Muscle of leg (tissue), 16 donors: ENCODE measurements at places on chromosomes 2 and 18. TPM values are rescaled to one million over a fixed set of nuclear protein-coding genes. Genes with fewer than 3 reads are reported as not detected.
A peak's percentile ranks its signal among the peaks of the same experiment; 100 is the strongest.

DNA sequence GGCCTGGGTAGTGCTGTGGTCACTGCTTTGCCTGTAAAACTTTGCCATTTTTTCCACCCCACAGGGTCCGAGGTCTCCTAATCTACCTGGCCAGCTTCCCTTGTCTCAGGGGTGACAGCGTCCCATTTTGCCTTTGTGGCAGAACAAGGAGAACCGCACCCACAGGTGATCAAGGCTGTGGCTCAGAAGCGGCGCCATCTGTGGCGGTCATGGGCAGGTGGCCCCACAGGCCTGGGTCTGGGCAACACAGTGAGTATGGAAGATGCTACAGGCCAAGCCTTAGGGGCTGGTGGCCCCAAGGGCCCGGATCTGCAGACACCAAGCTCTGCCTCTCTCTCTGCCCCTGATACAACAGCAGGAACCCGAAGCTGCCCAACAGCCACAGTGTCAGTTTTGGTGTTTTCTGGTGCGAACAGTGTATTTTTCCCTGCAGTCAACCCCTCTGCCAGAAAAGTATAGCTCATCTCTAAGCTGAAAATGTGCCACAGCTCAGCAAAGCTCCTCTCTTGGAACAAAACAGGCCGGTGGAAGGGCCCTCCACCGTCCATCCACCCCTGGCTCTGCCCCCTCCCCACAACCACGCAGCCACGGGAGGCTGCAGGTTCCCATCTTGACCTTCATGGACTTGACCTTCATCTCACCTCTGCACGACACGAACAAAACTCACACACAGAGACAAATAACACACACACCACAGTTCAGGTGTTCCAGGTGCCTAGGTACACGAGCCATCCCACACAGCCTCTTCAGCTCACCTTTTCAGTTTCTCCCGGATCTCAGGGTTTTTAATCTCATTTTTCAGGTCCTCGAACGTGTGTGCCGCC lies 96.7 kb downstream of the PXDN start:
- no peak for DNase-seq

DNA sequence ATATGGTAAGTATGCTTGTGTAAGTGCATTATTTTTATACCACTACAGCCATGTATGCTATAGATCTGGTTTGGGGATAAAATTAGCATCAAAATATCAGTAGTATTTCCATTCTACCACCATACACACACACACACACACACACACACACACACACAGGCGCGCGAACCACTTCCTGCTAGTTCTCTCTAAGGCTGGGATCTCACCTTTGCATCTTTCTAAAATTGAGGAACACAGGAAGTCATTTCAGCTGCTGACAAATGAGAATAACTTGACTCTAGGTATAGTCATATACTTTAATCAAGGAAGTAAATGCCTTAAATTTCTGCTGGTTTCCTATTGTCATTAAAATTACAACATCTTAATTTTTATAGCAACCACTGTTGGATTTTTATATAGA lies 72.5 kb downstream of the RBM43 start:
- no peak for DNase-seq

DNA sequence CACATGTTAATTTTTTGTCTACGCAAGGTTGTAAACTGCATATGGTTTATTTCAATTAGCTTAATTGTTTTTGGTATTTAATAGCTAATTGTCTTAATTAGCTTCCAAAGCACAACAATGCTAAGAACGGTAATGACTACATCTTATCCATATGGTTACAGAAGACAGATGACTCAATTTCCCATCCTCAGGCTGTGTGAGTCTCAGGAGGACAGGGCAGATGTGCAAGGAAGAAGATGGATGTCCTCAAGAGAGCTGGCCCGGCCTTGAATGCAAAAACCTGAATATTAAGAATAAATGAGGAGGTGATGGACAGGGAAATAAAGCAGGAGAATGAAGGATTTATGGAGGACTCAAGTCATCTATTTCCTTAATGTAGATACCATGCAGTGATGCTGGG lies 31.4 kb downstream of the SLC4A3 start:
- DNase-seq: no peak

GRCh38 chr18:8507361-8507760 lies 101.9 kb upstream of the RAB12 start:
- no peak for DNase-seq

- DNase-seq: no peak
Measured at GRCh38 chr2:161141033-161141432, 19.2 kb upstream of the TANK start.

DNA sequence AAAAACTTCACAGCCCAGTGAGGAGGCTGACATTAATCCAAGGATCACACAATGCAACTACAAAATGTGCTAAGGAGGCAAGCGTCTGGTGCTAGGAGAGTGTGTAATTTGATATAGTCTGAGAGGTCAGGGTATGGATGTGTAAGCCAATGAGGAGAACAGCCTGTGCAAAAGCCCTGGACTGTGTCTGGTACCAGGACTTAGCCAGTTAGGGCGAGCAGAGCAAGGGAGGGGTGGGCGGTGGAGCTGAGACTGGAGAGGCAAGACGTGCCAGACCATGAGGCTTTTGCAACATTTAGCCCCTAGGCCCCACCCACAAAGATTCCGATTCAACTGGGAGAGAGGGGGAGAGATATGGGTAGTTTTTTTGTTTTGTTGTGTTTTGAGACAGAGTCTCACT lies 33.5 kb upstream of the SPRED2 start:
- DNase-seq: no peak

DNA sequence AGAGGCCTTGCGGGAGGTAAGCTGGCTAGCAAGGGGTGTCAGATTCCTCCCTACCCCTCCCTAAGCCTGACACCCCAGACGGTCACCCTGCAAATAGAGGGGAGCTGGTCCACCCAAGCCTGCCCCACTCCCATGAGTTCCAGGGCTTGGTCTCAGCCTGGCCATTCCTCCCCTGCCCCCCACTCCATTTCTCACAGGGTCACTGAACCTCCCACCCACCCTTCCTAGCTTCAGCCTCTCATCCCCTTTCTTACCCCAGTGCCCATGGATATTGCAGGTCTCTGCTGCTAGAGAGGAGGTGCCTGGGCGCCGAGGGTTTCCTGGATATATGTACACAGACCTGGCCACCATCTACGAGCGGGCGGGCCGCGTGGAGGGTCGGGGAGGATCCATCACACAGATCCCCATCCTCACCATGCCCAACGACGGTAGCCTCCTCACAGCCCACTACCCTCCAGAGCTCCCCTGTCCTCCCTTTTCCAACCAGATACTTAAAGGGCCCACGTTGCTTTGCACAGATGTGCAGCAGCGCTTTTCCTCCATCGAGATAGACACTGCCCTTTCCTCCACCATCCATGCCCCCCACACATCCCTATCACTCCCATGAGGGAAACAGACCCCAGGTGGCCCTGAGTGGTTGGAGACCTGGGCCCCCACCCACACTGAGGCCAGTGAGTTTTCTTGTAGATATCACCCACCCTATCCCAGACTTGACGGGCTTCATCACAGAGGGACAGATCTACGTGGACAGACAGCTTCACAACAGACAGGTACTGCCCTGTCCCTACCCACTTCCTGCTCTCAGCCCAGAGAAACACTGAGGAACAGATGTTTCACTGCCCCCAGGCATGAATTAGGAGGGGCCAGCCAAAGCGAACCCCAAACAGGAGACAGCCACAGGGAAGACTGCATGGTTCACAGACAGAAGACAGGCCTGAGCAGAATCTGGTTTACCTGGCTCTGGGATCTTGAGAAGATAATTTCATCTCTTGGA lies 15.2 kb upstream of the ANKRD53 start:
- DNase-seq: no peak

DNA sequence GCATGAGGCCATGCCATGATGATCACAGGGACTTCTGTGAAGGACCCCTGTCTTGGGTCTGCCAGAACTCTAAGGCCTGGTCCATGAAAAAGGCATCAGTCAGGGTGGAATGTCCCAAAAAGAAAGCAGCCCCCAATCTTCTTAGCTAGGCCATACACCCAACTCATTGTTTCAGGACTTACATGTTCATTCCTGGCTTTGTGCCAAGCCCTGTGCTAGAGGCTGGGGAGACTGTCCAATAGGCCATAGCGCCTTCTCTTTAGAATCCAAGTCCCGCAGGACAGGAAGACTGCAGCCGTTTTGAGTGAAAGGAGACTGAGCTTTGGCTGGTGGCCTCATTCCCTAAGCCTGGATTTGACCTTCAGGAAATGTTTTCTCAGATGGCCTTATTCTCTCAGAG lies 247.3 kb downstream of the PRKCE start:
- peak; percentile 87 for DNase-seq

DNA sequence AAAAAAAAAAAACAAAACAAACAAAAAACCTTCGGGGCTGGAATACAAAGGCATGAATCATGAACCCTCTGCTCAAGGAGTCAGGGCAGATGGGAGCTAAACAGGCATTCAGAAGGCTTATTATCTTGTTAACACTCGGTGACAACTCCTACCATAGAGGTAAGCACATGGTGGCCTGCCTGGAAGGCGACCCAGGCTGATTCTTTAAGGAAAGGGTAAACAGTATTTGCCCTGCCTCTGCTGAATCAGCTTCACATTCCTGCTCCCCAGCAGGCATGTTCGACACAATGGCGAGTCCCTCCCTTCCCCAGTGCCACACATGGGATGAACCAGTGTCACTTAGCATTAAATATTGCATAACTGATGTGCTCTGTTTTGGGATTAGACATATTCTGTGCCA lies 191.9 kb downstream of the ARL4C start:
- DNase-seq: no peak

DNA sequence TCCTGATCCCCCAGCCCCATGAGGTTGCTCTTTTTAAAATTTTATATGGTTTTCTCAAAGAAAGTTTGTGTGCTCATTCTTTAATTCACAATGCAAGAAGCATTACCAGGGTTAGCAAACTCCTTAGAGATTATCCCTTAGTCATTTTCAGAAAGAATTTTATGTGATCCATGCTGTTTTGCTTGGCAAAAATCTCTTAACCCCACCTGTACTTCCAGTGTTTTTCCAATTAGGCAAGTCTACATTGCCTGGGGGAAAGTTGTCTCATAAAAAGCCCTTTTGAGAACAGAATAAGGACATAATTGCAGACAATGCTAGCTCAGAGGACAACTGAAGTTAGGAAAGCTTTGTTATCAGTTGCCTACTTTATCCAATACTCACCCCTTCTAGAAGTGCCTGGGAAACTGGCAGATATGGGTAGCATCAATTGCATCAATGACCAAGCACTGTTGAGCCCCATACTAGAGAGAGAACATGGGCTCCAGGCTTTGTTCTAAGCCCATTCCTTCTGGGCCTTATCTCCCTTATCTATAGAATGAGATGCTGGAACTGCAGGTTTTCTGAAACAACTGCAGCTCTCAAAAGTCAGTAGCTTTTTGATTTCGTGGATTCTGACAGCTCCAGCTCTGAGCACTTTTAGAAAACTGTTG lies 265.9 kb upstream of the SPHKAP start:
- DNase-seq: peak; percentile 22

Gene FLACC1
- 1.5 TPM for polyA plus RNA-seq

Gene COLEC12
- polyA plus RNA-seq: 50.1 TPM

Gene GALR1
- 0.03 TPM for polyA plus RNA-seq

Gene ANKMY1
- 7.7 TPM for polyA plus RNA-seq

Gene IGFBP5
- 666 TPM for polyA plus RNA-seq

Gene FBXO48
- 1.2 TPM for polyA plus RNA-seq

Gene UGT1A4
- polyA plus RNA-seq: not detected

Gene ALPI
- 3.7 TPM for polyA plus RNA-seq
